ENCODE measurements at places on chromosomes 12 and 14.

GRCh38 chr14:30270200-30271161 lies 288.5 kb upstream of the G2E3 start:
- DNase-seq = peak; percentile 56

GRCh38 chr14:96509457-96510090 lies 7.4 kb downstream of the PAPOLA start:
- no peak for DNase-seq

GRCh38 chr14:73422515-73422914 lies 35.8 kb downstream of the NUMB start:
- DNase-seq = no peak

DNA sequence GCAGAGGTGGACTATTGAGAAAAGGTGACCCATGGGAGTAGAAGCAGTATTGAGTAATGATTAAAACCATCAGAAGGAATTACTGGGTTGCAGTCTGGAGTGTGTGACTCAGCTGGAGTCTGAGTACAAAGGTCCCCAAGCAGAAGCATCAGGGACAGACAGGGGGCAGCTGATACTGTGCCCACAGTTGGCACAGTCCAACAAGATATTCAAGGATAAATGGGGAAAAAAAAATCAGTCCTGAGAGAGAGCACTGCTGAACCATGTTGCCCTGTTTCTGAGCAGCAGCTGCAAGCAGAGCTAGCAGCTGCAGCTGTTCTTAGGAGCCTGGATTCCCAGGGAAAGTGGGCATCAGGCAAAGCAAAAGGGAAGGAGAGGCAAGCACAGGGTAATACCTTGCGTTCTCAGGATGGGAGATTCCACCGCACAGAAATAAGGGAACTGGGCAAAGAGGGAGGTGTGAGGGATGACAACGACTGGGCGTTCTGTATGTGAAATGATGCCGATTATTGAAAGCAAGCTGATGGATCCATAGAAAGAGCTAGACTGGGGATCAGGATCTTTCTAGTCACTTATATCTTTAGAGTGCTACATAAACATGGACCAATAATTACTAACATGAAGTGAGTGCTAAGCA lies 17.7 kb downstream of the NEUROD4 start:
- DNase-seq = no peak

GRCh38 chr12:72272731-72273498 lies 745 bp downstream of the TRHDE start:
- no peak for DNase-seq
